Fibroblast of villous mesenchyme (primary cell): ENCODE measurements at places on chromosomes 11 and 22.

- no peak for DNase-seq
These were observed 623.8 kb upstream of the KIRREL3 start for GRCh38 chr11:127624306-127624856.

GRCh38 chr11:46612326-46612725 lies 4.7 kb downstream of the HARBI1 start:
- DNase-seq = no peak

DNA sequence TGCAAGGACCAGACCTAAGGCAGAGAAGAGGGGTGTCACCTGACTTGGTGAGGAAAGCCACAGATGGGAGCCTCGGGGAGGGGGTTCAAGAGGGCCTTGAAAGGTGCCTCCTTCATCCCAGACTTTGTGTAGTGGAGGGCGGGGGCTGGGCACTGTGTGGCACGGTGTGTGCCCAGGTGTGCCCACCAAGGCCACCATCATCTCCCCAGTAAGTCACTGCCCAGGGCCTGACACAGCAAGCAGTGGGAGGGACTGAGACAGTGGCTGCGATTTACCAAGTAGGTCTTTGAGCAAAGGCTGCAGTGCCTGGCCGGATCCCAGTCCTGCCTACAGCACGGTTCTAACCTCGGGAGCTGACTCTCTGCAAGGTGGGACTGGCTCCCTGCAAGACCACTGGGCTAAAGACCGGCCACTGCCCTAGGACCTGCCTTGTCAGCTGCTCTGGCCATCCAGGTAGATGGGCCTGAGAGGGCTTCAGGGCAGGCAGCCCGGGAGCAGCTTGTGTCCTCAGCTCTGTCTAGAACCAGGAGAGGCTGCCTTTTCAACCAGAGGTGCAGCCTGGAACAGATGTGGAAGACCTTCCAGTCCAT lies 1.4 kb downstream of the OSM start:
- DNase-seq = no peak

DNA sequence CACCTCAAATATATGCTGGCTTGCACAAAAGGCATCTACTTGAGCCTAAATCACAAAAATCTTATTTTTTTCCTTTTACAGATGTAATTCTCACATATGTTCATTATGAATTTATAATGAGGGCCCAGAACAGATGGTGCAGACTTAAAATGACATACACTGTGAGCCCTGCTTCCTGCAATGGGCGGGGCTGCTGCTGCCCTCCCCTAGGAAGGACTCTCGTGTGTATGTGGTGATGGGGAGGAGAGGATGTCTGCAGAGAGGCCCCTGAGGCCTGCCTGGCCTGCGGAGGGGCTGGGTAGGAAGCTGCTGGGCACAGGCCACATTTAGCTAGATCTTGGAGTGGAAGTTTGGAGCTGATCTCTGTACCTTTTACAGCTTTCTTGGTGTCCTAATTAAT lies 233.4 kb upstream of the KIRREL3 start:
- DNase-seq = no peak

DNA sequence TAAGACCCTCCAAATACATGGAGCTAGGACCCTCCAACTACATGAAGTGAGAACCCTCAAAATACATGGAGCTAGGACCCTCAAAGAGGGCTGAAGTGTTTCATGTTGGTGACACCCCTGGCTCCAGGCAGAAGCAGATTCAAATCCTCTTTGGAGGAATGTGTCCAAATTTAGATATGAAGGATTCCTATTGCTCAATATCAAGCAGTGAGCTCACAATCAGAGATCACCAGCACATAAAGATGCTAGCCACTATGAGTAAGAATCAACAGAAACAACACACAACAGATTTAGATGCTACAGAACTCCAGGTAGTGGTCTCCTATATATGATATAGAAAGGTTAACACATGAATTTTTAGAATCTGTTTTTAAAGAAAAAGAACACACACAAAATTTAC lies 11.2 kb upstream of the RAB3IL1 start:
- DNase-seq = no peak

DNA sequence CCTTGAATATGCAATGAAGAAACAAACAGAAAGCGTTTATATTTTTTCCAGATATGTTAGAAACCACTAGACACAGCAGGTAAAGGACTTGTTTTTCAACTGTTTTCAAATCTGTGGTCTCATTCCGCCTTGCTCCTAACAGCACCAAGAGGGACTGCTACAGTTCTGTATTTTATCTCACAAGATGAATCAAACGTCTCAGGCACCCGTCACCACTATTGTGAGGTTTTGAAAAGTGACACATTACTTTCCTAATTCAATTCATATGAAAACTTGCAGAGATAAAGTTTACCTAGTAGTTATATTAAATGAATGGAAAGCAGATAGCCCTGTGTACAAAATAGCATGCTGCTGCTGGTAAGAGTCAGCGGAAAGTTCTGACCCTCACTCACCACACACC lies 386.3 kb downstream of the ETS1 start:
- no peak for DNase-seq
